ENCODE measurements at places on chromosomes 6 and 20.

DNA sequence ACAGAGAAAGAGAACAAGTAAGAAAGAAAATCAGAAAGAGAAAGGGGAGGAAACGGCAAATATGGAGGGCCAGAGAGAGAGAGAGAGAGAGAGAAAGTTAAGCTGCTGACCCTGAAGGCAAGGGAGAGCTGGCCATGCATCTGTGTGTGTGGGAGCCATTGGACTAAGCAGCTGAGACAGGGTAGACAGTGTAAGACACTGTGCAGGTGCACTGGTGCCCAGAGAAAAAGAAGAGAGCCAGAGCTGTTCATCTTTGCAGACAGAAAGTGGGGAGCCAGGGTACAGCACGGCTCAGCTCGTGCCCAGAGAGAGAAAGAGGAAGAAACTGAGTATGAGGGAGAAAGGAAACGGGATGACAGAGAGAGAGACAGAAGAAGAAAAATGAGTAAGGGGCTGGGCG lies 24.2 kb upstream of the ZNF318 start:
- no peak for DNase-seq

DNA sequence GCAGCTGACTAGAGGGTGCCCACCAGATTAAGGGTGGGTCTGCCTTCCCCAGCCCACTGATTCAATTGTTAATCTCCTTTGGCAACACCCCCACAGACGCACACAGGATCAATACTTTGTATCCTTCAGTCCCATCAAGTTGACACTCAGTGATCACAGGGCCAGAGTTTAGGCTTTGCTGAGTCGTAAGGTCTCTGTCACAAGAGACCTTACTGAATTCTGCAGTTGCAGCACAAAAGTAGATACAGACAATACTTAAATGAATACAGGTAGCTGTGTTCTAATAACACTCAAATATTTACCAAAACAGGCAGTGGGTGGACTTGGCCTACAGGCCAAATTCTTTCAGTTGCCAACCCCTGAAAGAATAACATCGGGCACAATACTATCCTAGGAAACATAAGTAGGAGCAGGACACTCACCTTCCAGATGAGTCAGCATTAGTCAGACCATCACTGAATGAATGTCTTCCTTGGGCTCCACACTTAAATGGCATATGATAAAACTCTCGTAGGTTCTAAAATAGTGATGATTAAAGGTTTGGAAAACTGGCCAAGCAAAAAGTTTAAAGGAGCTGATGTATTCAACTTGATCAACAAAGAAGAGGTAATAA lies 190.0 kb downstream of the UBE3D start:
- DNase-seq, result no peak

DNA sequence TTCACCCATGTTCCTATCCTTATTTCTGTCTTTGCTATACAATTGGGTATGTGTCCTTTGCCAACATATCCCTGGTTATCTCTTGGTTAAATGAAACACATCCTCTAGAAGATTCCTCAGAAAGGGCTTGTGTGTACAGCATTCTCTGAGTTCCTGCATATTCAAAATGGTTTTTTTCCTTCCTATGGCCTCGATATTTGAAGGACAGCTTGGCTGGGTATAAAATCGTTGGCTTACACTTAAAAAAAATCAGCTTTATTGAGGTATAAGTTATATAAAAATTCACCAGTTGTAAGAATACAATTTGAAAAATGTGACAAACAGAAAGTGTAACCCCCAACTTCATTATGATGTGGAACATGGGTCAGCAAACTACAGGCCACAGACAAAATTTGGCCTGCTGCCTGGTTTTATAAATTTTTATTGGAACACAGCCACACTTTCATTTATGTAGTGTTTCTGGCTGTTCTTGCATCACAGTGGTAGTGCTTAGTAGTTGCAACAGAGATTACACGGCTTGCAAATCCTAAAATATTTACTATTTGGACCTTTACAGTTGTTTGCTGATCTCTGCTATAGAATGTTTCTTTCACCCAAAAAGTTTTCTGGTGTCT lies 16.7 kb downstream of the PCMT1 start:
- no peak for DNase-seq

DNA sequence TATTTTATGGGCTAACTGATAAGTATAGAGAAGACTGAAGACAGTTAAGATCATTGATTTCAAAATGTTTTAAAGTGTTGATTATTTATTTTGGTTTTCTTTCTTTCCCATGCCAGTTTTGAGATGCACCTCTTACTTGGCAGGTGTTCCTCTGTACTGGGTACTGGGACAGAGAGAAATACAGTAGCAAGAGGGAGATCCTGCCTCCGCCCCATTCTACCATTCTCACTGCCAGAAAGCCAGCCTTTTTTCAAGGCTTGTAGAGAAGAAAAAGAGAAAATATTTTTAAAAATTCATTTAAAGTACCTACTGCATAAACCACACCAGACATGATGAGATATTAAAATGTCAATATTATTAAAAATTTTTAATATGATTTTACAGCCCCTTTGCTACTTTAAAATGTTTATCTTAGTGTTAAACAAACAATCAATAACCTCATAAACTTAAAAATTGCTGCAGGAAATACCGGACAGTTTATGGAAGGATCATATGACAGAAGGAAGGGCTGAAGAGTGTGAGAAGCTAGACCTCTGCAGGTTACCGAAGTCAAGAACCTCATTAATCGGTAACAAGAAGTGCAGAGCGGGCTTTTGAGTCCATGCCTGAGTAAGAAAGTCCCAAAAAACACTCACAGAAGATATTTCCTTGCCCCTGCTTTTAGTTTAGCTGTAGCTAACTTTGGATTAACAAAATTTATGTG lies 117.8 kb upstream of the ESR1 start:
- no peak for DNase-seq

GRCh38 chr20:44692932-44693480 lies 22.2 kb upstream of the CCN5 start:
- DNase-seq, result no peak

GRCh38 chr6:75934643-75935472 lies 137.6 kb downstream of the IMPG1 start:
- DNase-seq, result no peak

GRCh38 chr6:109095835-109096084 lies 453 bp downstream of the CEP57L1 start:
- no peak for DNase-seq

DNA sequence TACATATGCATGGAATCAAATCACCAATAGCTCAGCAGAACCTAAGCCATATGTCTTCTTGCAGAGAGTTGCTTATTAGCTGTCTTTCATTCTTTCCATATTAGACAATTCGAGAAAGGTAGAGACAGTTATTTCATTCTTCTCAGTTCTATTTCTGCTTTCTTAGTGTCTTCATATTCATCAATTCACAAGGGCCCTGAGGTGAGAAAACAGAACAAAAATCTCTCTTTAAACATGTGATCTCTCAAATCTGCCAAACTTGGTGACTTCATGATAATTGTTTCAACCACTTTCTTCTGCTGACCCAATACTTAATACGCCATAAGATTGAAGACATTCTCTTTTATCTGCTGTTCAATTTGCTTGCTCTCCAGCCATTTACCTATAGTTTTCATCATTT lies 229.7 kb upstream of the MARCKS start:
- DNase-seq, result no peak

DNA sequence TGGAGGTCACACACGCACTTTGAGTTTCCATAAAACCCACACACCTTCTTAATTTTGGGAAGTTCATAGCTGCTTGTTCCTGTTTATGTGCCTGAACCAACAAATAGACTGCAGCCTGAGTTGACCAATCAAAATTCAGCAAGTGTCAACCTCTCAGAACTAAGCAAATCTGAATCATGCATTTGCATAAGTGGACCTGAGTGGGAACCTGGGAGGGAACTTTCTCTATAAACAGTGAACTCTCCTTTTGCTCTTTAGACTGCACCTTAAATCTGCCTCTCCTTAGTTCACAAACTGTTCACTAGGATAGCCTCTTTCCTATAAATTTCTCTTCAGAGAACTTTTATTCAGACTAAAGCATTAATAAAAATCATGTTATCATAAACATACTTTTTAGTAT lies 37.9 kb downstream of the SLC17A1 start:
- no peak for DNase-seq

GRCh38 chr6:107077710-107078109 lies 37.6 kb downstream of the BEND3 start:
- no peak for DNase-seq

DNA sequence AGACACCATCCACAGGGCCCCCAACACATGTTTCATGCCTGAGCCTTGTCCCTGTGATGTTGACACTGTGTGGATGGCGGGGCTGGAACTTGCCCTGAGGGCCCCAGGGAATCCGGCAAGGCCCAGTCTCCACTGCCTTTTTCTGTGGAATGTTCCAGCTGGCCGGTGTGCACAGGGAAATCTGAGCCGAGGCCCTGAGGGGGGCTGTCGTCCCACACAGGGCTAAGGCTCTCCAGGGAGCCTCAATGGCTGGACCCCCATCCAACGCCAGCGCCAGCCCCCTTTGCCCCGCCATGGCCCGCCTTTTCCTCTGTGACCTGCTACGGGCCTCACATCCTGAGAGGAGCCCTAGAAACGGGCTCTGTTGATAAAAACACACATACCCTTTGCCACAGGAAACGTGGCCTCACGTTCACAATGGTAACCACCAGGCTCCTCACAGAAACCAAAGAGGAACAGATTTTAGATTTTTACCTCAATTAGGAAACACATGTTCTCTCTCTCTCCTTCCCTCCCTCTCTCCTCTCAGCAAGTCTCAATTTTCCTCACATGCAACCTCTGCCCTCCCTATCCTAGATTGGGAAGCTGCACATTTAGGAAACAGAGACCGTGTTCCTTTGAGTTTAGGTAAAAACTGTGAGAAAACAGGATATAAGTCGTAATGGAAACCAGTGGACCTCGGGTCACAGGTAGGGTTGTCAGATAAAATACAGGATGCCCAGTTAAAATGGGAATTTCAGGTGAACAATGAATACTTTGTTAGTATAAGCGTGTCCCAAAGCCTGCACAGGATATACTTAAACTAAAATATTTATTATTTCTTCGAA lies 13.7 kb upstream of the ZNF831 start:
- DNase-seq, result no peak

DNA sequence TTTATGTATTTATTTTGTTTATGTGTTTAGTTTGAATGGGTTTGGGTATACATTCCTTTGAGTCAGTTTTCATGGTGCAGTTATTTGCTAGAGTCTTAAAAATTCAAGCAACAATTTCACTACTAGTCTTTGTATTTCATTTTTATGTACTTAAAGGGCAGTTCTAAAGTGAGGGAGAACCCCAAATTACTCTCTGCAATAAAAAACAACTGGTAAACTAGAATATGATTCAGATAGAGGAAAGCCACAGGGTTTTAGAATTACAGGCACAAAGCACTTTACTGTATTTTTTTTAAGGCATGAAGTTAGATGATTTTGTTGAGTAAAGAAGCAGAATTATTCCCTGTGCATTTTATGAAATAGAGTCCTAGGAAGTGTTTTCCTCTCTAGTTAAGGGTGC lies 183.3 kb downstream of the ARID1B start:
- DNase-seq, result no peak

- no peak for DNase-seq
Observed at GRCh38 chr6:21393441-21394165, 199.9 kb upstream of the SOX4 start.

- DNase-seq, result no peak
Observed at GRCh38 chr6:156963712-156964700, 186.8 kb downstream of the ARID1B start.

DNA sequence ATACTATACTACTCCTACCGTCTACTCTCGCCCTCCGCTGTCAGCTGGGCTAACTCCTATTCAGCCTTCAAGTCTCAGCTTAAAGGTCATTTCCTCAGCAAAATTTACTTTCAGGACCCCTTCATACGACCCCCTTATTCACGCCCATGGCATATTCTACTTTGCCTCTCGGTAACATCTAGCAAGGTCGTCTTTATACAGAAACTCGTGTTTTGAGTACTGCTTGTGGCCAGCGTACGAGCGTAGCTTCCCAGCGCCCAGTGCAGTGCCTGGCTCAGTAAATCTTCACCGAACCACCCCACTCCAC lies 546 bp downstream of the CRNKL1 start:
- DNase-seq, result no peak

- DNase-seq, result no peak
Observed at GRCh38 chr6:82902290-82902689, 163.4 kb downstream of the UBE3D start.
